ENCODE measurements at places on chromosomes 1 and 21.

GRCh38 chr1:175124861-175125260 is 57.2 kb downstream of the TNN start:
- DNase-seq: peak; percentile 72

DNA sequence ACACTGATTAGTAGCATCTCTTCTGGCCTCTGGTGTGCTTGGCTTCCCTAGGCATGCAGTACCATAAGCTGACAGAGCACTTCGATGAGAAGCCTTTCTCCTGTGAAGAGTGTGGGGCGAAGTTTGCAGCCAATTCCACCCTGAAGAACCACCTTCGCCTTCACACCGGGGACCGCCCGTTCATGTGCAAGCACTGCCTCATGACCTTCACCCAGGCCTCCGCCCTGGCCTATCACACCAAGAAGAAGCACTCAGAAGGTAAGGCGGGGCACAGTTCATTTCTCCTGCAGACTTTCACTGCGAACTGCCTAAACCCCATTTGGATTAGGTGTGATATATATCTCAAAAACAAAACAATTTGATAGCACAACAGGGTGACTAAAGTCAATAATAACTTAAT is 50.4 kb upstream of the EPHA8 start:
- DNase-seq: no peak

DNA sequence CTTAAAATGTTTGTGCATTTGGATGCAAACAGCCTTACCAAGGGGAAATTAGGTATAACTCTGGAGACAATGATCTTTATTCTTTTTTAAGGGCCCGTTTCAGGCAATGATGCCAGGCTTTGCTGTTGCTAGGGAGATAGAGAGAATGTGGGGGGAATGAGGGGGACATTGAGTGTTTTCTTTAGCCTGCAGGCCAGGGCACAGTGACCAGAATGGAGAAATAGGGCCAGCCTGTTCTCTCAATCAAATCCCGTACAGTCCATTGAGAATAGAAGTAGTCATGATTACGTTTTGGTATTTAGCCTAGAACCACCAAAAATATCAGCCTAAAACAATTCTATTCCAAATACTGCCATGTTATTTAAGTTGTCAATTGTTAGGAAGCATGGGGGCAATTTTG is 49.0 kb downstream of the RGS7 start:
- DNase-seq: no peak

DNA sequence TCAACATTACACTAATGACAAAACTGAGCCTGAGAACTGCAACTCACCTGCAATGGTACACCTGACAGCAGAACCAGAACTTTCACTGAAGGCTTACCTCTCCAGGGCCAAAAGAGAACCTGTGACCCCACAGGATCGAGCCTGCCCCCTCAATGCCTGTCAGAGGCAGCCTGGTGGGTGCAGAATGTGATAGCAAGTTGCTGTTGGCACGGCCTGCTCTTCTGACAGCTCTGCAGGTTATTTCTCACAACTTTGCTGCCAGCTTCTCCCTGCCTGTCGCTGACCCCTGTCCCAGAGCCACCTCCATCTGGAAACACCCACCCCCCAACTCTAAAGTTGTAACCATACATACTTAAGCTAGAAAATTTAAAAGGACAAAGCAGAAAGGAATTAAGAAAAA is 35.2 kb downstream of the HIVEP3 start:
- DNase-seq: no peak

DNA sequence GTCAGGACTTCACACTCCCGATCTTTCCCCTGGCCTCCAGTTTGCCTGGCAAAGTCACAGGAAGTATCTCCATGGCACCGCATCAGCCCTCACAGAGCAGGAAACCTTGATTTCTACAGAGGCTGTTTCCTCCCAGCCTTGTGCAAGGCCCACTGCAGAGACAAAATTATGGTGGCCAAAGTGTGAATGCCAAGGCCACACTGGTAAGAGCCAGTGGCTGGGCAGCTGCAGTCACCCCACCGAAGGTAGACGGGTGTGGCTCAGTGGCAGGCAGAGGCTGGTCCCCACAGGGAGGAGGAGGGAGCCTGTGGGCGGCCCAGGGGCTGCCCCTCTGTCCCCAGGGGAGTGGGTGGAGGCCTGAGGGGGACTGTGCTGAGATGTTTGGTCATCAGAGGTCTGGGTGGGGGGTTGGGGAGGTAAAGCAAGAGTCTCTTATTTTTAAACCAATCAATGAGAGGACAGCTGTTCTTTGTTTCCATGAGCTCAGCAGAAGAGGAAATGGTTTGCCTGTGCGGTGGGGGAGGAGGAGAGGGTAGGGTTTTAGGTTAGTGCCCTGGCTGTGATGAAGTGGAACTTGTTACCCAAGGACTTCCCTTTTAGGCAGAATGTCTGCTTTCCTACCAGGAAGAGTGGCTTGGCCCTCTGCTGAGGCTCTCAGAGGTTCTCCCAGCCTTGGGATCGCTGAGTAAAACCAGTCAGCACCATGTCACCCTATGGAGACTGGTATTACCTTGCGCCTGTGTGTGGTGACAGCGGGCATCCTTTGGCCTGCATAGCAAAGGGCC is 18.0 kb upstream of the BTG2 start:
- DNase-seq: peak; percentile 96

DNA sequence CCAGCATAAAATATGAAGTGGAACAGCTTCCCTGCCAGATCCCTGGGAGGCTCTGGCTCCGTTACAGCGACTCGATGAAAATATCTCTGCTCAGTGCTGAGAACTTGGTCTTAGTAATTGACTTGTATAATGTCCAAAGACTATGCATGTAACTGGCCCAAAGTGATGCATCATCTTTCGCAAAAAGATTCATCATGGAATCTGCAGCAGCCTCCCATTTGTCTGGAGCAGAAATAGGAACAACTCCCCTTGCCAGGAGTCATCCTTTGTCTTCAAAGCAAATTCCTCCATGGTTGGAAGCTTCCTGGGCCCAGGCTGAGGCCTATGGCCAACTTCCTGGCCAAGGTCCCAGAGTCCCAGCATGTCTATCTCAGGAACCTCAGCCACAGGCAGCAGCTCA is 16.9 kb upstream of the SLC6A17 start:
- DNase-seq: no peak

GRCh38 chr1:147647796-147648633 is 22.3 kb downstream of the ACP6 start:
- DNase-seq: peak; percentile 24

DNA sequence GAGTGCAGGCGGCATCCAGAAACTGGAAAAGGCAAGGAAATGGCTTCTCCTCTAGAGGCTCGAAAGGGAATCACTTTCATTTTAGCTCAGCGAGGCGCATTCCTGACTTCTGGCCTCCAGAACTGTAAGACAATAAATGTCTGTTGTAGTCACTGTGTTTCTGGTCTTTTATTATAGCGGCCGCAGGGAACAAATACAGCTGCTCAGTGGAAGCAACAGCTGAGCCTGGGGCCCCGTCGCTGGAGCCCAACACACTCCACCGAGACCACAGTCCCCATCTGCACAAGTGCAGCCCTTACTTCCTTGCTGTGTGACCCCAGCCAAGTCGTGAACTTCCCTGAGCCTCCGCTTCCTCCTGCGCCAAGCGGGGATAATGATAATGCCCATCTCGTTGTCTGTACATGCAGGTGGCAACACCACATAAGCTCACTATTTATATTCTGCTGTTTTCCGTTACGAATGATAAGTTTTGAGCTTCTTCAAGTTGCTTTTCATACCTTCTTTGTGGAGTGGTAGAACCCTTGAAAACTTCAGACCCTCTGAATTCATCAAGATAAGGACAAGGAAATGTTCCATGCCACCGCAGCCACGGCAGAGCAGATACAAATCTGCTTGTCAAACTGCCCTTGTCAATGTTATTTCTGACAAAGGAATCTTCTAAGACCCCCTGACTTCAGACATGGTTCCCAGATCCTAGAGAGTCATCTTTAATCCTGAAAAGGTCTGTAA is 3.2 kb upstream of the LAPTM5 start:
- no peak for DNase-seq

DNA sequence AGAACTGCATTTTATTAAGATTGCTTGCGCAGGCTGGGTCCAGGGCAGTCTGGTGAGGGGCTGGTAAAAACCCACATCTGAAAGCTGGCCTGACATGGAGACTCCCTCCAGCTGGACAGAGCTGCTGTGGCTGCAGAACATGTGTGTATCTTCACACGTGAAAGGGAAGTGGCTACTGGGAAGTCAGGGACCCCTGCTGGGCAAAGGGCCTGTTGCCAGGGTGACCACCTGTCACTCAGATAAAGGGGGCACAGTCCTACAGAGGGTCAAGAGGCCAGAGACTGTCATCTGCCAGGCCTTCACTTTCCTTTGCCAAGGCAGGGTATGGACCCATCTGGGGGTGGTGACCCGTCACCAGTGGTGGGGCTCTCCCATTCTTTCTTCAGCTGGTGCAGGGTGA is 17.5 kb downstream of the NKAIN1 start:
- no peak for DNase-seq

- no peak for DNase-seq
Observed at GRCh38 chr21:34801519-34802132, 132.8 kb downstream of the CLIC6 start.

- peak; percentile 18 for DNase-seq
Observed at GRCh38 chr1:186903374-186904136, 74.8 kb downstream of the PLA2G4A start.

All from AML-193 (cell line).